Stimulated activated CD8-positive, alpha-beta memory T cell treated with anti-CD3 and anti-CD28 coated beads, Interleukin-15, amount 100 ng/mL, for 48 hours (primary cell): ENCODE measurements at places on chromosomes 7 and 10.

DNA sequence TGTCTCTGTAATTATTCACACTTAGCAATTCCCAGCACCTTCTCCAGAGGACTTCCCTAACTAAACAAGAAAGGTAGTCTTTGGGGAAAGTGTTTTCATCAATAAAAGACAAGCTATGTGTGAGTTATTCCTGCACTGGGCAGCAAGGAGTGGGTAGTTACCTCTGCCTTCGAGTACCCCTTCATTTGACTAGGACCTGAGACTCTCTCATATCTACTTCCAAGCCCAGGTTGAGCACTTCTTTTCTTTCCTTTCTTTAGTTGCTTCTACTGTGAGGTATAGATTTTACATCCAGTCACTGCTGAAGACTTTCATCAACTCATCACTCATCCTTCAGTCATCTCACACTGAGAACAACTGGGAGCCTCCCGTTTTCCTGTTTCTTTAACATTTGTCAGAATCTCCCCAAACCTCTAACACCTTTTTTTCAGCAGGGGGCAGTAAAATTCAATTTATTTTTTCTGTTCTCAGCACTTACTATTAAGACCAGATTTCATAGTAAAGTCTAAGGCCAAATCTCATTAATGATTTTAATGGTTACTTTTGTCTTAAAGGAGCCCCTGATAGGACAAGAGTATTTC is 80.1 kb upstream of the PRSS1 start:
- no peak for DNase-seq

- DNase-seq, result peak; percentile 40
These were observed 1.1 kb upstream of the GTF2I start for GRCh38 chr7:74656441-74656836.

DNA sequence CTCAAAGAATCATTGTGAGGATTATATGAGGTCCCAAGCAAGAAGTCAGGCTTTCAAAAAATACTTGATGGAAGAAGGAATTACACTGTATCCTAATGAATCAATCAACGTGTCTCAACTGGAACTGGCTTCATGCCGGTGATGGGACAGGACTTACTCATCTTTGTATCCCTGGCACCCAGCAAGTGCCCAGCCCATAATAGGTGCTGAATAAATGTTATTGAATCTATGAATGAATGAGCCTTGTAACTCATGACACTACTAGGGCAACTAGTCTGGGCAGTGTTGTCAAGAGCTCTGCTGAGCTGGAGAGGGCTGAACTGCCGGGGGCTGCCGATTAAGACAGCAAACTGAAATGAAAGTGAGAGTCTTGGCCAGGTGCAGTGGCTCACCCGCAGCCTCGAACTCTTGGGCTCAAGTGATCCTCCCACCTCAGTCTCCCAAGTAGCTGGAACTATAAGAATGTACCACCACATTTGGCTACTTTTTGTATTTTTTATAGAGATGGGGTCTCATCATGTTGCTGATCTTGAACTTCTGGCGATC is 87.2 kb upstream of the KIF5B start:
- no peak for DNase-seq

DNA sequence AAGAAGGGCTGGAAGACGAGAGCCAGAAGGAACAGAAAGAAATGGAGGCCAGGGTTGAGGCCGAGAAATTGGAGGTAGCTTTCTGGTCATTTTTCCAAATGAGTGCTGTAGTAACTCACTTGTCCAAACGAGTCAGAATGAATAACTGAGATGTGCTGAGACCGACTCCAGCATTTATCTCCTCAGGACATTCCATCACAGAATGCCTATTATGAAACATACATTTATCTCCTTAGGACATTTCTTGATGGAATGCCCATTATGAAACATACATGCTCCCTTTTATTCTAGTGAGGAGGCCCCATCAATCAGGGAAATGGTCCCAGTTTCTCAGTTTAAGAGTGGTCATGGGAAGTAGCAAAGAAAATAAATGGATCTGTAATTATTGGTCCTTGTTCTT is 16.5 kb downstream of the AVL9 start:
- DNase-seq, result no peak

- DNase-seq, result no peak
These were observed 34.2 kb downstream of the PUS7 start for GRCh38 chr7:105487579-105488571.

DNA sequence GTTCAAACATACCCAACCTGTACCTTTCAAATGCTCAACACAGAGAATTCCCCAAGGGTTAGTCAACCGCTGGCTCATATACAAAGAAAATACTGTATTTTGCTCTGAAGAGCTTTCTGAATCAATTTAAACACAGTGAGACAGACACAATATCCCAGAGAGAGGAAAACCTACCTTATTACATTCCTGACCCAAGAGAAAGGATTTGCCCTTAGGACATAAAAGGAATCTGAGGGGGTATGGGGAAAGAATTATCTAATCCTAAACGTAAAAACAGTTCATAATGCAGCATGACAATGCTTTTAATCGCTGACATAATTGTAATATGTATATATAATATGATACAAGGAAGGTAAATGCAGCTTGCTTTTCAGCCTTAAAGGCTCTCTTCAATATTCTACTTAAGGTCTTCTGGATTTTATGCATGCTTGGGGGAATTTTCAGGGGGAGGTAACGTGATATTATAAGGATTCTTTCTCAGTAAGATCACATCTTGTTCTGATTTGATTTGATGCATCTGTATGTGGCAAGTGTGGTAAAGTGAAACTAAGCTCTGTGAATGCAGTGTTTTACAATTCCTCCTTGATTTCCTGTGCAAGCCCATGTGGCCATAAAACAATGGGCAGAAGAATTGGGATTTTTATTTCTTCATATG is 240.5 kb downstream of the GLI3 start:
- no peak for DNase-seq

DNA sequence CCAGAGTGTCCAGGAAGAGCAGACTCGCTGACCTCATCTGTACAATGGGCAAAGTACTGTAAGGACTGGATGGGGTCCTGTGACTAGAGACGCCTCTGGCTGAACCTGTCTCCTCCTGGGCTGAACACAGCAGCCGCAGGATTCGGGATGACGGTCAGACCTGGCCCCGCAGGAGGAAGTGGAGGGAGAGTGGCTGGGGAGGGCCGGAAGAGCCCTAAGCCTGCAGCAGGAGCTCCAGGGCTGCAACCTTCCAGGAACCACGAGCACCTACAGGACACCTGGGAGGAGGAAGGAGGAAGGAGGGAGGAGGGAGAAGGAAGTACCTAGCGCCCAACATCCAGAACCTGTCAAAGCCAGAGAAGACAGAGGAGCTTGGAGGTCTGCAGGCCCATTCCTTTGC is 30.3 kb downstream of the TNRC18 start:
- no peak for DNase-seq

DNA sequence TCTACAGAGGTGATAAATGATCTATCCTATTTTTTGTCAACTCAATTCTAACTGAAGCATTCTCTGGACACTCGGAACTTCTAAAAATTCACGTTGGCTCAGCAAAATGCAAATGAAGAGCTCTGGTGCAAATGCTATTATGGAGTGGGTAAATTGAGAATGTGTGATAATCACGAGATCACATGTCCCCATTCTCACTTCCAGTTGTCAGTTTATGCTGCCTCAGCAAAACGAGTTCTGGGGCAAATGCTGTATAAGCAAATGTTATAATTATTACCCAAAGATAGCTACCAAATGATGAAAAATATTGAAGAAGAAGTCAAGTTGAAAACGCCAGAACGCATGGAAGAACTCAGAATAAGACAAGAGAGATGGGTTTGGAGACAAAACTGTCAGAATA is 29.4 kb downstream of the AKR1B1 start:
- no peak for DNase-seq

GRCh38 chr7:157013101-157013500 is 2.6 kb upstream of the MNX1 start:
- DNase-seq, result no peak

DNA sequence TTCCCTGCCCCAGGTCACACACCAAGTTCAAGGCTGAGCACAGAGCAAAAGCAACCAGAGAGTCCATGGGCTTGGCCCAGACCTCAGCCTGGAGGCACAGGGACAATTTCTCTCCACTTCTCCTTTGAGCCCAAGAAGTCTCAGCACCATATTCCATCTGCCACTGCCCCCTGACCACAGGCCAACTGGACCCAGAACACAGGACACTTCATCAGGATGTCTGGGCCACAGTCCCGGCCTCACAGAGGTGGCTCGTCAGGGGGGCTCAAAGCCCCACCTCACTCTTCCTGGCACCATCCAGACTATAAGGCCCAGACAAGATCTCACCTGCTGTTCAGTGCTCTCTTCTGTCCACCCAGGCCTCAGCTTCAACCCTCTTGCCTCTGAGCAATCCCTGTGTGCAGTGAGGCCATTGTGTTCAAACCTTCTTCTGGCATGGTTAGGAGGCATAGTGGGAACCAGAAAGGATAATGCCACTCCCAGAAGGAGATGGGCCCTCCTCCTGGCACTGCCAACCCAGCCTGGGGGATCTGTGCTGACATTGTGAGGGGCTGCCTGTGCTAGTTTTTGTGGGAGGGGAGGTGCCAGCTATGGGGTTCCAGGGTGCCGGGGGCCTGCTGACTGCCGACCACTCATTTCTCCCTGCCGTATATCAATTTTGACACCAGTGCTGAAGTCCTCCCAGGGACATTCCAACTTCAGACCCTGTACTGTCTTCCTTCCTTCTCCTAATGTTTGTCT is 49.7 kb upstream of the ANTXRL start:
- DNase-seq, result no peak

GRCh38 chr7:22725585-22725984 is 1.4 kb upstream of the IL6 start:
- DNase-seq, result no peak

DNA sequence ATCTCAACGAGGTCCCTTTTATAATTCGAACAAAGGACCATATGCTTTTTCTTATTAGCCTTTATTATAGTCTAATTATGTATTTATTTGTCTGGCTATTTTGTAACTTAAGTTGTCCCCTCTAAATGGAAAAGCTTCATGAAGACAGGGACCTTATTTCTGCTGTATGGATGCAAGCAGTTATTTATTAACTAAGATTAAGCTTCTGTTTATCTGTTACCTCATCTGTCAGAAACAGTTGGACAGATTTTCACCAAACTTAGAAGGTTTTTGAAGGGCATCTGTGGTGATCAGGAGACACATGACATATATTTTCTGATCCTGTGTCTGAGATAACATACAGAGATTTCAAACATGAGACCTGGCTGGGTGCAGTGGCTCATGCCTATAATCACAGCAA is 43.2 kb downstream of the KAT6B start:
- DNase-seq, result no peak

DNA sequence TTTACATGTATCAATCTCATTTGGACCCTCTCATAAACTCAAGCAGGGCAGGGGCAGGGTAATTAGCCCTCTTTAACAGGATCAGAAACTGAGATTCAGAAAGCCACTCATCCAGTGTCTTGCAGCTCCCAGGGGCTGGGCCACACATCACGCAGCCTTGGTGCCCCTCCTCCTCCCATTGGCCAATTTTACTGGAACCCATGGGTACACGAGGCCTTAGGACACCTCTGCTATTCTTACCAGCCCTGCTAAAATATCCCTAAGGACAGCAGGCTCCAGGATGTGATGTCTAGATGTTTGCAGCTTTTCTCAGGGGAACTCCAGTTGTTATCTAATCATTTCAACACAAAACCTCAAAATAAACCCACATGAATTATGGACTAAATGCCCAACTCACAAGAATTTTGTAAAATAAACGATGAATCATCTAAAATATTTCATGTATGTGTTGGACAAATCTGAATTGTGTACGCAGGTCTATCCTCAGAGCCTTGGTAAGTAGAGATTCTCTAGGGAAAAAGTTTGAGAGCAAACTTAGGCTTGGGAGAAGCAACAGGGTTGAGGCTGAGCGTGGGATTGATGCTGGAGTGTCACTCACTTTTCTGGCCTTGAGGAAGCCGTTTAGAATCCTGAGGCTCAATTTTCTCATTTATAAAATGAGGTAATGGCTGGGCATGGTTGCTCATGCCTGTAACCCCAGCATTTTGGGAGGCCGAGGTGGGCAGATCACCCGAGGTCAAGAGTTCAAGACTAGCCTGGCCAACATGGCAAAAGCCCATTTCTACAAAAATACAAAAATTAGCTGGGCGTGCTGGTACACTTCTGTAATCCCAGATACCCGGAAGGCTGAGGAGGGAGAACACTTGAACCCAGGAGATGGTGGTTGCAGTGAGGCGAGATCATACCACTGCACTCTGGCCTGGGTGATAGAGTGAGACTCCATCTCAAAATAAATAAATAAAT is 69.7 kb upstream of the TNS3 start:
- DNase-seq, result no peak

GRCh38 chr7:87784424-87784823 is 91.7 kb downstream of the SLC25A40 start:
- DNase-seq, result no peak

DNA sequence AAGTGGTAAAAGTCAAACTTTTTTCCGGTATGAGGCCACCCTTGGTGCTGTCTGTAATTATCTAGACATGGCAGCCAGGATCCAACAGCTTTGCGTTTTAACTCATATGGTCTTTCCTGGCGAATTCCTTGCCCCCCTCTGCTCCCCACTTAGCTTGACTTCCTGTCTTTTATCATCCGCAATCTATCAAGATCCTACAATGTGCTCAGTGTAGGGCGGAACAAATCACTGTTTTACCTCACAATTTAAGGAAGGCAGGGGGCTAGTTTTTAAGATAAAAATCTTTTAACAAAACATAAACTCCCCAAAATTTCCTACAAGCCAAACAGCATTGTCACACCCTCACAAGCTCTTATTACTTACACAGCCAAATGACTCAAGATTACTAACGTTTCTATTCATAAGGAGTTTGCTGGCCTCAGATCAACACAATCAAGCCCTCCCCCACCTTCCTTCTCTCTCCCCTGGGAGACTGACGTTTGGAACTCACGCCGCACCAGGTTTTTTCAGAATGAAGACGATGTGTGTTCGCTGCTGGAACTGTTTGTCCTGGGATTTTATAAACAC is 1.3 kb upstream of the CDK14 start:
- DNase-seq, result no peak

DNA sequence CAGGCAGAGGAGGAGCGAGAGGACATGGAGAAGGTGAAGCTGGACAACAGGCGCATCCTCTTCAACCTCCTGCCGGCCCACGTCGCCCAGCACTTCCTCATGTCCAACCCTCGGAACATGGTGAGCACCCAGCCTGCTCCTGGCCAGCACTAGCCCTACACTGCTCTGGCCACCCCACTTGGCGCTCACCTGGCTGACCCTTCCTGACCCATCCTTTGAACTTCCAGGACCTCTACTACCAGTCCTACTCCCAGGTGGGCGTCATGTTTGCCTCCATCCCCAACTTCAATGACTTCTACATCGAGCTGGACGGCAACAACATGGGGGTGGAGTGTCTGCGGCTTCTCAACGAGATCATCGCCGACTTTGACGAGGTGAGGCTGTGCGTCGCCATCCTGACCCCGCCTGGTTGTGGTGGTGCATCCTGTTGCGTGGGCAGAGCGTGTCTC is 129.2 kb downstream of the ADCY1 start:
- DNase-seq, result no peak

DNA sequence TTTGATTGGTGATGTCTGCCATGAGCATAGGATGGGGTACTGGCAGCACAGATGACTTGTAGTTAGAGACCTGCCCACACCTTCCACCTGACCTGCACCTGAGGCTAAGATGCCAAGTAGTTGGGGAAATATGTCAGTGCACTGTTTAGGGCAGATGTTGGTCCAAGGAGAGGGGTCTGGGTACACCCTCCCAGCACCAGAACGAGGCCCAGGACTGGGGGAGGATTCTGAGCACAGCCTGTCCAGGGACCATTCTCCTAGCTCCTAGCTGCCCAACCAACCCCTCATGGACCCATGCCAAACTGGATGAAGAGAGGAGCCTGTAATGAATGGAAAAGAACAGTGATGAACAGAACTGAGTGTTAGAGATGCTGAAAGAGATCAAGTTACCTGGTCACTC is 28.0 kb downstream of the FRMPD2 start:
- no peak for DNase-seq

- DNase-seq, result no peak
These were observed 16.5 kb upstream of the FXYD4 start for GRCh38 chr10:43354879-43355380.
